GM20000 (cell line): ENCODE measurements at places on chromosomes 4 and X.

GRCh38 chr4:125111323-125111722 is 203.4 kb upstream of the FAT4 start:
- no peak for DNase-seq

DNA sequence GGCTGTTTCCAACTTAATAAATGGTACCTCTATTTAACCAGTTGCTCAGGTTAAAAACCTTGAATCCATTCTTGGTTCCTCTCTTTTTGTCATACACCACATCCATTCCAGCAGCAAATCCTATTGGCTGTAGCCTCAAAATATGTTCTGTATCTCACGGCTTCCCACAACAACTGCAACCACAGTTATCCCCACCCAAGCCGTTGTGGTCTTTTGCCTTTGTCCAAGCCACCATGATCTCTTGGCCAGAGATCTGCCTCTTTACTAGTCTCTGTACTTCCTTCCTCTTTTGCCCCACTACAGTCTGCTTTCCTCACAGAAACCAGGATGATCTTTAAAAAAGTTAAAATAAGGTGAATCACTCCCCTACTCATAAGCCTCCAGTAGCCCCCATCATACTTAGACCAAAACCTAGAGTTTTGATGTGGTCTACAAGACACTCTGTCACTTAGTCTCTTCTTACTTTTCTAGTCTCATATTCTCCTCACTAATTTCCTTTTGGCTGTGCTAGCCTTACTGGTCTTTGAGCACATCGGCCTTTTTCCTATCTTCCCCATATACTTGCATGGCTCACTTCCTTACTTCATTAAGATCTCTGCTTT is 10.3 kb downstream of the MAOA start:
- no peak for DNase-seq

DNA sequence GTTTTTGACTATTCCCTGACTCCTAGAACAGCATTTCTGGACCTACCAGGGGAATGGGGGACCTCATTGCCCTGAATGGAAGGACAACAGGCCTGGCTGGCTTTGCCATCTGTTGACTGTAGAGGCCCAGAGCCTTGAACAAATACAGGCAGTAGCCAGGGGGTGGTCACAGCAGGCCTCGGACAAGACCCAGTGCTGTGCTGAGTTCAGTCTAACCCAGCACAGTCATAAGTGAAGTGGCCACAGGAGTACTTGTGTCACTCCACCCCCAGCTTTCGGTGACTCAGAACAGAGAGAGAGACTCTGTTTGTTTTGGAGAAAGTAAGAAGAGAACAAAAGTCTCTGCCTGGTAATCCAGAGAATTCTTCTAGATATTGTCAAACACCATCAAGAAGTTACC is 310.0 kb downstream of the PRR32 start:
- no peak for DNase-seq

- DNase-seq, result no peak
Measured at GRCh38 chr4:15833801-15834200, 55.7 kb downstream of the CD38 start.

- DNase-seq, result no peak
Measured at GRCh38 chr4:52962721-52963120, 100.6 kb downstream of the RASL11B start.

GRCh38 chr4:184419976-184420375 is 54.4 kb downstream of the IRF2 start:
- DNase-seq, result no peak

GRCh38 chrX:63471004-63471403 is 119.9 kb upstream of the SPIN4 start:
- DNase-seq, result no peak
